Stimulated activated CD4-positive, alpha-beta T cell treated with anti-CD3 and anti-CD28 coated beads, Interleukin-15, amount 100 ng/mL, for 48 hours (primary cell): ENCODE measurements at places on chromosomes 12 and 14.

DNA sequence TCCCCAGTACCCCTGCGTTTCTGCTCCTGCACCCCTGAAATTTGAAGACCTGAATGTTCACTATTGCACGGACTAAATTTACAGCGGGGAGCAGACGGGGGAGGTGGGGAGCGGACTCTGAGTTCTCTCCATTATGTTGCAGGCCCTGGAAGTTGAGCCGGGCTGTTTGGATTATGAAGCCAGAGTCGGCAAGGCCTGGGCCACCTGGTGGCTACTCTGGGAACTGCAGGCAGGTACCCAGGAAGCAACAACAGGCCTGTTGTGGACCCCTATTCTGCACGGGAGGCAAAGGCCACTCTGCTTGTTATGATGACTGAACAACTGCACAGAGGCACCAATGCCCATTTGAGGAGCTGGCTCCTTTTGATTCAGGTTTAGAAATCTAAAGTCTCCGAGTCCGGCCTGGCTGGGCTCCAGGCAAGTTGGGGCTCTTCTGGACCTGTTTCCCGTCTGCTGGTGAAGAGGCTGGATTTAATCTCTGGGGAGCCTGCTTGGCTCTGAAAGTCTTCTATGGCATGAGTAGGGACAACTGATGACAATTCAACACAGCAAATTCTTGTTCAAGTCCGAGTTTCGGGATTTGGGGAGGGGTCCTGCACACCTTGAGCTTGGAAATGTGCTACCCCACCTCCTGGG, 34.1 kb upstream of the FAM181A start:
- DNase-seq, result peak; percentile 52

- no peak for DNase-seq
Measured at GRCh38 chr12:93043192-93043876, 114.2 kb upstream of the EEA1 start.

GRCh38 chr12:106981788-106982187, 5.2 kb downstream of the MTERF2 start:
- no peak for DNase-seq

DNA sequence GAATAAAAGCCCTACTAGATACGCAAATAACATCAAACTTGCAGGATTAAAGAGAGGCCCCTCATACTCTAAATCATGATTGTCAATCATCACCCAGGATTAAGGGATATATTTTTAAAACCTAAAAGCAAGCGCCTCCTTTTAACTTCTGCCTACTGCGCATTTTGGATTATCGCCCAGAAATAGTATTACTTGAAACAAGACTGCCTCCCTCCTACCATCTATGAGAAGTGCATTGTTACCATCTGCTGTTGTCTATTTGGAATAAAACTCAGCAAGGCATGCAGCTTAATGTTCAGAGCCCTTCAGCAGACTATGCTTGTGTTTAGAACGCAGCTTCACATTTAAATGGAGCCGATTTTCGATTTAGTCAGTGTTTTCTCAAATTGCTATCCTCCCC, 79.6 kb downstream of the EXOC5 start:
- no peak for DNase-seq

- DNase-seq, result no peak
Measured at GRCh38 chr12:89882050-89882449, 173.4 kb upstream of the ATP2B1 start.

DNA sequence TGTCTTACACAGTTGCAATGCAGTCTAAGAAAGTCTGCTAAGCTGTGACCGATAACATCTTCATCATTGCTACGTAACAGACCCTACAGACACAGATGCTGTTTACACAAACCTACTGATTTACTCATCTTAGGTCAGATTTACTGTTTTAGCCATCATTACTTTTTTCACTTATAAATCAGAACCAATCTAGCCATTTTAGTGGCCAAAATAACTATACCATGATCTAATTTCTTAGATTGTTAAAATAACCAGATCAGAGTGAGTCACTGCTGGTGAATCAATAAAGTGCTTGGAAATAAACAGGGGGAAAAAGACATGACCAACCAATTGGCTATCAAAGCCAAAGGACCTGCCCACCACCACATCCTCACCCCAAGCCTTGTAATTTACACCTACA, 57.0 kb upstream of the FOXN3 start:
- no peak for DNase-seq

DNA sequence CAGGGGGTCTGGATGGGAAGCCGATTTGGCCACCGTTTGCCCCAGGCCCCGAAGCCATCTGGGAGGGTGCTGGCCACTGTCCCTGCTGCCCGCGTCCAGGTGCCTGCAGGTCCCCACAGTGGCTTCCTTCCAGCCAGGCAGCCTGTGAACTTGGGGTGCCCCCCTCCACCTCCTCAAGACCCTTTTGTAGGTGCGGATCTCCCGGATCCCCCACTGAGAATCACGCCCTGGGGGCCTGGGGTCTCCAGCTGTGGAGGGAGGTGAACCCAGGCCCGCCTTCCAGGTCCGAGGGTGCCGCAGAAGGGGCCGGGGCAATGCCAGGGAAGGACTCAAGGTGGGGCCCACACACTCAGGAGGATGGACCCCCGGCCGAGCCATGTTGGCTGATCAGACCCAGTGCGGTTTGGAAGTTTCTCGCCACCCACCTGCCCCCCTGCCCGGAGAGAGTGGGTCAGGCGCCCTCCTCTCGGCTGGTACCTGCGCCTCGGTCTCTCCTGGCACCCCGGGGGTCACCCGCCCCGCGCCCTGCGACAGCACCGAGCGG, 1.7 kb downstream of the MMP17 start:
- no peak for DNase-seq

- DNase-seq, result no peak
Measured at GRCh38 chr12:113240395-113240794, 19.1 kb downstream of the TPCN1 start.

DNA sequence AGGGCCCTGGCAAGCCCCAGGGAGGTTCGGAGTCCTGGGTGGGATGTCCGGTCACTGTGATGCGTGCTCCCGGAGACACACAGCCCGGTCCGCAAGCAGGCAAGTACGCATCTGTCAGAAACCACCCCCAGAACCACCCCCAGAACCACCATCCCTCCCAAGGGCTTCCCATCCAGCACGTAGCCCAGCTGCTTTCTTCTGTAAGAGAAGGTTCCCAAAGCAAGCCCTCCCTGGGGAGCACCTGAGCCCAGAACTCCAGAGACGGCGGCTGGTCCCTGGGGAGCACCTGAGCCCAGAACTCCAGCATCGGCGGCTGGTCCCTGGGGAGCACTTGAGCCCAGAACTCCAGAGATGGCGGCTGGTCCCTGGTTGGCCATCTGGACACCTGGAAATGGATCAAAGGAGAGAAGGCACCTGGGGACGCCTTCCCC, 2.6 kb upstream of the FBRSL1 start:
- no peak for DNase-seq

GRCh38 chr14:101408077-101408831, 153.0 kb upstream of the DIO3 start:
- DNase-seq, result no peak

DNA sequence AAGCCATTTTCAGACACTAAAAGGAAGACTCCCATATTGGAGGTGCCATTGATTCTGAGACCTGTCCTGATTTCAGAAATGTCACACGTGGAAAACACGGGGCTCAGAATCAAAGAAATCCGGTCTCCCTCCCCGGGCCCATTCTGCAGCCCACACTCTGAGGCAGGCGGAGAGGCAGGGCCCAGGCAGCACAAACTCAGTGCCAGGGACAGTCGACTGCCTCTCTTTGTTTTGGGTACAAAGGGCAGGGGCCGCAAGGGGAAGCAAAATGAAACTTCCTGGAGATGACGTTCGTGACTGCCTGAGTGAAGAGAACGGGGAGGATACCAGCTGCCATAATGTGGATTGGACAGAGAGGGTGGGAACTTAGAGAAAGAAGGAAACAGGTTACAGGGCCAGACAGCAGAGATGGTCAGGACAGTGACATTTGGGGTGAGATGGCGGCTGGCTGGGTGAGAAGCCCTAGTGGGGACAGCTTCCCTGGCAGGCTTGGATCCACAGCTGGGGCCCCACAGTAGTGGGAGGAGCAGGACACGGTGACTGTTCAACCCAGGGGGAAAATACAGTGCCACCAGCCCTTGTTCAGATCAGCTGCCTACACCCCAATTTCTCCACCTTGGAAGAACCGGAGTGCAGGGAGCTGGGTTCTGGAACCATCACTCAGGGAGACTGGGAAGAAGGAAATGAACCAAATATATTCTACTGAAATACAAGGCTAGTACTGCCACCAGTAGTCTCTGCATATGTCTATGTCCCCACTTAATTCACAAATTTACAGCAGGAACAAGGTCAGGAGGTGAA, 8.1 kb downstream of the GAPDH start:
- DNase-seq, result no peak

DNA sequence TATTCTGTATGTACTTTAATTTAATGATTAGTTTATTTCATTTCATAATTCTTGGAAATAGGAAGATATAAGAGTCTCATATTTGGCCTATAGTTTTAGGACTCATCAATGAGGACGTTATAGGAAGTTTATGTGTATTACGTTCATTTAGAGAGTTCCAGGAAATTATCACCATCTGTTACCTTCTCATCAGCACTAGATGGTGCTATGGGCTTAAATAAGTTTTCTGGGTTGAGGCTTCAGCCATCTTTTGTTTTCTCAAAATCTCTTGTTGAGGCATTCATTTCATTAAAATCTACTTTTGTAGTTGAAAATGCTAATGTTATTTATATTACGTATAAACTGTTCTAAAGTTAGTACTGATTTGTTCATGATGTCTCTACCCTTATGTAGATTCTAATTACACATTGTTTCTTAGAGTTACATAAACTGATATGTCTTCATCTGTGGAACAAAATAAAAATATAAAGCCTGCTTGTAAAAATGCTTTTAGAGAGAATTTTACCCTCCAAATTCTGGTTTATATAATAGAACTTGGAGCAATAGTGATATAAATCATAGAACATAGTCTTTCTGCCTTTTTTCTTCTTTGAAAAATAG, 89.2 kb downstream of the CFAP54 start:
- no peak for DNase-seq

DNA sequence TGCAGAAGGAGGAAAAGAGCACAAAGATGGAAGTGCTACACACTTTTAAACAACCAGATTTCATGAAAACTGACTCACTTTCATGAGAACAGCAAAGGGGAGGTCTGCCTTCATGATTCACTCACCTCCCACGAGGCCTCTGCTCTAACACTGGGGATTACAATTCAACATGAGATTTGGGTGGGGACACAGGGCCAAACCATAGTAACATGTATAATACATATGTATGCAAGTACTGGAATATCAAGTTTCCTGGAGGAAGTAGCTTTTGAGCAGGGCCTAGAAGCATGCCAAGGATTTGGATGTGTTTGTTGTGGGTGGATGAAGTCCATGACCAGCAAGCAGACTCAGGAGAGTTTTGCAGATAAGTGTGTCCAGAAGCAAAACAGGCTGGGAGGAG, 409.0 kb downstream of the RGS6 start:
- no peak for DNase-seq

GRCh38 chr14:36518586-36519430, 1.2 kb downstream of the NKX2-1 start:
- DNase-seq, result no peak

DNA sequence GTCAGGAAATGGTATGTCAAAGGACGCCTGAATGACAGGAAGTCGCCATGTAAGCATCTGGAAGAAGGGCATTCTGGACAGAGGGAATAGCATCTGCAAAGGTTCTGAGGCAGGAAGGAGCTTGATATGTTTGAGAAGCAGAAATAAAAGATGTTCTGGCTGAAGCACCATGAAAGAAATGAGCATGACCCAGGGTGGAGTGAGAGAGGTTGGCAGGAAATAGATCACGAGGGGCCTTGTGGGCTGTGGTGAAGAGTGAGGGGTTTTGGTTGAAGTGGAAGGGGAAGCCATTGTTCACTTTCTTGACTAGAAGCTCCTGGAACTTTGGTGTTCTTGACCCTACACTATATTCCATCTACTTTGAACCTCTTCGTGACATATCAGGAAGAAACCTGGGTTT, 99.4 kb upstream of the PARP11 start:
- no peak for DNase-seq

GRCh38 chr14:98210045-98210672, 1061.8 kb downstream of the BCL11B start:
- no peak for DNase-seq

DNA sequence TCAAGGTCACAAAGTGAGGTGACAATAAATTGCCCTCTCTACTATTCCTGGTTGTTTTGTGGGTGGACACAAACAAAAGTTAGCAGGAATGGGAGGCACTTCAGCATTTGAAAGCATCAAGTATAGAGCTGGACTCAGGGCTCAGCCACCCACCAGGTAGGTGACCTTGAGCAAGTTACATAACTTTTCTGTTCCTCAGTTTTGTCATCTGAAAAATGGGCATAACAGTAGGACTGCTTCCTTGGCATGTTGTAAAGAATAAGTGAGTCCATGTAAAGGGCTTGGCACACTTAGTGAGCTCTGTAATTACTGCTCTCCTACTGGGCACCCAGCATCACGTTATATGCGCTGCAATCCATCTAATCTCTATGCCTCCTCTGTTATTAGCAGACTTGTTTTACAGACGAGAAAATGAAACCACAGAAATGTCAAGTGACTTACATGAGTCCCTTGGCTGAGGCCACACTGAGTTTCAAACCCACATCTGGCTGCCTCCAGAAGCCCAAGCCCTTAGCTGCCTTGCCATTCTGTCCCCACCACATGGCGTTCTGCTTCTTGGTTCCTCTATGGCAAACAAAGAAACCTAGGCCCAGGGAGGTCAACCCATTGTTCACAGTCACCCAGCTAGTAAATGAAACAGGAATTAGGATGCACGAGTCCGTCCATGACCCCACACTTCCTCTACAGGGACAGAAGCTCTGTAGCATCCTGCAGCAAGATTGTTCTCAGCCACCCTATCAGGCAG, 63.2 kb upstream of the SLC24A4 start:
- no peak for DNase-seq

GRCh38 chr12:109652233-109652976, 61.2 kb upstream of the FAM222A start:
- no peak for DNase-seq

- no peak for DNase-seq
Measured at GRCh38 chr12:59403259-59403932, 192.4 kb upstream of the SLC16A7 start.

DNA sequence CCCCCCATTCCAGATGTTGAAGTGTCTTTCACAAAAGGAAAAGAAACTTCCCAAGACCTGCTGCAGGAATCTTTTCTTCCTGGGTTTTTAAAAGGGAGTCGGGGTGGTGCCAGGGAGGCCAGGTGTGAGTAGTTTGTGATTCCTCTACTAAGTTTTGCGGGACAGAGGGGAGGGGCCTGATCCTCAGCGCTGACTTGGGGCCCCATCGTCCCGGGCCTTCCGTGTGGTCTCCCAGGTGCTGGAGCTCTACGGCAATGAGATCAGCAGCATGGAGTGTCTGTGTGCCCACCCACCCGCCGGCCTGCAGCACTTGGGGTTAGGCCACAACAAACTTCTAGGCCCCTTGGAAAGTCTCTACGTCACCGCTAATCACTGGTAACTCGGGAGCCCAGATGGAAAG, 4.5 kb downstream of the LRRC43 start:
- no peak for DNase-seq

- peak; percentile 28 for DNase-seq
Measured at GRCh38 chr14:50560931-50561285, 963 bp downstream of the ATL1 start.

DNA sequence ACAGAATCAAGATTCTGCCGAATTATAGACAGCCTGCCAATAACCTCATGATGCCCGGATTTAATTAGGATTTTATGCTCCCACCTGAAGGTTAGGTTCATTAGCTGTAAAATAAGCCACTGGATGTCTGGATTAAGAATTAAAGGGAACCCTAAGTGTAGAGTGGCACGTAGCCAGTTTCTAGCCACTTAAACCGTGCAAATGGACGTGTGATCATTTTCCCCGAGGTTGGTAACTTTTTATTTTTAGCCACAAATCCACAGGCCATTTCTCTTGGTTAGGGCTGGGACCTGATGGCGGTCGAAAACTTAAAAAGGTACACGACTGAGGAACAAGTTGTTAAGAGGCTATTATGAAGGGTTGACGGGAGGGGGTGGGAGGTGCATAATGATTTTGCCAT, 127.3 kb upstream of the TMPO start:
- DNase-seq, result no peak
